ENCODE measurements at places on chromosomes 13 and 19.

DNA sequence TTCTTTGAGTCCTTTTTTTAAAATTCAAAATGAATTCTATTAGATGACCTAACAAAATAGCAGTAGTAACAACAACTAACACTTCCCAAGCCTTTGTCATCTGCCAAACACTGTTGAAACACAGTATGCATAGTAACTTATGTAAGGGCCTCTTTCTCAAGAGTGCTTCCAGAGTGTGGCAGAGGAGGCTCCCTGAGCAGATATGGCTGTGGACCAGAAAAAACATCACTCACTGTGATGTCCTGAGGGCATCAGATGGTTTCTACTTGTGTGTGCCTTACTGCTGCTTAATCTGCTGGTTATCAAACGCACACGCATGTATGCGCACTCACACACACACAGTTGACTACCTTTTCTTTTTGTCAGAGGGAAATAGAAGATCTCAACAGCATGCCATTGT lies 110.8 kb downstream of the DLEU7 start:
- DNase-seq = no peak

DNA sequence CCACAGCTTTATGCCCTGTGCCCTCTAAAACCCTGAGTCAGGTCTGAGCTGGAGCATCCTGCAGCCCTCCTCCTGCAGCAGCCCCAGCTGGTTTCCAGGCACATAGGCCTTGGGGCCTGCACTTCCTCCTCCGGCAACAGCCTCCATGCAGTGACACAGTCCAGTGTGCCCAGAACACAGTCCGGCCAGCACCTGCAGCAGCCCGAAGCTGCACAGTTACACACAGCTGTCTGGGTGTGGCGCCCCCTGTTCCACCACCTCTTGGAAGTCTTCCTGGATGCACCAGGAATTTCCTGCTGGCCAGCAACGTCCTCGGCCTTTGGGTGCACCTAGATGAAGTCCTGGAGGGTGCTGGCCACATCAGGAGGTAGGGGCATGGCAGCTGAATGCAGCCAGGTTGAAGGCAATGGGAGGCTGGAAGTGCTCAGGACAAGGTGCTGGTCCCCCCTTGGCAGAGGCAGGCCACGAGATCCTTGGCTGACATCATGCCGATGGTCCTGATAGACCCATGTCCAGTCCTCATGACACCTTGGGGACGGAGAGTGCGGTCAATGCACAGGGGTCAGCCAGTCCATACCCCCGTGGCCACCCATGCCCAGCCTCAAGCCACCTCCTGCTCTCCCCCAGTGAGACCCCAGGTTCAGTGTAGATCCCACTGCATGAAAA lies 27.1 kb upstream of the PARP4 start:
- DNase-seq = no peak

GRCh38 chr19:2271234-2272103 lies 10.5 kb downstream of the PEAK3 start:
- DNase-seq = peak; percentile 53

GRCh38 chr13:41643507-41643906 lies 186.2 kb downstream of the RGCC start:
- no peak for DNase-seq

GRCh38 chr13:109809216-109809932 lies 23.0 kb upstream of the IRS2 start:
- DNase-seq = no peak

- peak; percentile 26 for DNase-seq
Measured at GRCh38 chr13:48126944-48127830, 32.3 kb upstream of the MED4 start.

DNA sequence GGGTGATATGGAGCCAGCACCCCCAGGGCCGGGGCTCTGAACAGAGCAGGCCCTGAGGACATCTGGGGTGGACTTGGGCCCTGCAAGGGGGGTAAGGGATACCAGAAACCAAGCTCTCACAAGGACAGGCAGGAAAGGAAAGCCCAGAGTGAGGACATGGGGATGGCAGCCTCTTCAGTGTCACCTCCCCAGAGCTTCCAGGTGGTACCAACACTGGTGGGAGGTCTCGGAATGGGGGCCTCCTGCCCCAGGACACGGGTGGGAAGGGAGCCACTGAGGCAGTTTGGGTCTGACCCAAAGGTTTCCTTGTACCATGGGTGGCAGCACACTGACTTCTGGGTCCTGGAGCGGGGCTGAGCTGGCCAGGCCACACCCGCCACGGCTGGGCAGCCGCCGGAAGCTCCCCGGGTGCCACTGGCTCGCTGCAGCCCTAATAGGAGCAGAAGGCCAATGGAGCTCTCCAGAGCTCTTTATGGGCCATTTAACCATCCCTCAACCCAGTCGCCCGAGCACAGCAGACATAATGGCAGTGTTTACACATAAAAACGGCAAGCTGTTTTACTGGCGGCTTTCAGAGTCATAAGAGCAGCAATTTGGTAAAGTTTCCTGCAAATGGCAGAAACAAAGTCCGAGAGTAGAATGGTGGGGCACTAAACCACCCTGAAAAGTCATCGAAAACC lies 59.3 kb downstream of the PEPD start:
- no peak for DNase-seq

DNA sequence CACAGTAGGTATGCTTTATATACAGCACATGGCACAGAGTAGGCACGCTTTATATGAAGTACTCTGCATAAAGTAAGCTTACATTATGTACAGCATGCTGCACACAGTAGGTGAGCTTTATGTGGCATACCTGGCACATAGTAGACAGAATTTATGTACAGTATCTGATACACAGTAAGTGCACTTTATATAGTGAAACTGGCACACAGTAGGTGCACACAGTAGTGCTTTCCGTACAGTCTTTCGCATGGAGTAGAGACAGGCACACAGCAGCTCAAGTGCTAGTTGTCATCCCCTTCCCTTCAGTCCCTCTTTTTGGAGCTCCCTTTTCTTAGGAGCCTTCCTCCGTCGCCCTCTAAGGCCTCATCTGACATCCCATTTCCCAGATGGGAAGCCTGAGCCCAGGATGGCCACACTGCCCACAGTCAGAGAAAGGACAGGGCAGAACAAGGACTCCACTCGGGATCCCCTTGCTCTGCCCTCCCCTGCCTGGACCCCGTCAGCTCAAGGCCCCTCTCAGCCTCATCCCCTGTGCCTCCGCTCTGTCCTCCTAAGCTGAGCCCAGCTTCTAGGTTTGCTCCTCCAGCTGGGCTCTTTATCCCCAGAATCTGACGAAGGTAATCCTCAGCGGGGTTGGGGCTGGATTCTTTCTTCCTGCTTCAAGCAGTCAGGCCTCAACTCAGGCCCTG lies 852 bp upstream of the CYP4F12 start:
- no peak for DNase-seq
